ENCODE measurements at places on chromosomes 16 and 17.

GRCh38 chr16:52718046-52718445 is 171.1 kb upstream of the TOX3 start:
- DNase-seq = no peak

DNA sequence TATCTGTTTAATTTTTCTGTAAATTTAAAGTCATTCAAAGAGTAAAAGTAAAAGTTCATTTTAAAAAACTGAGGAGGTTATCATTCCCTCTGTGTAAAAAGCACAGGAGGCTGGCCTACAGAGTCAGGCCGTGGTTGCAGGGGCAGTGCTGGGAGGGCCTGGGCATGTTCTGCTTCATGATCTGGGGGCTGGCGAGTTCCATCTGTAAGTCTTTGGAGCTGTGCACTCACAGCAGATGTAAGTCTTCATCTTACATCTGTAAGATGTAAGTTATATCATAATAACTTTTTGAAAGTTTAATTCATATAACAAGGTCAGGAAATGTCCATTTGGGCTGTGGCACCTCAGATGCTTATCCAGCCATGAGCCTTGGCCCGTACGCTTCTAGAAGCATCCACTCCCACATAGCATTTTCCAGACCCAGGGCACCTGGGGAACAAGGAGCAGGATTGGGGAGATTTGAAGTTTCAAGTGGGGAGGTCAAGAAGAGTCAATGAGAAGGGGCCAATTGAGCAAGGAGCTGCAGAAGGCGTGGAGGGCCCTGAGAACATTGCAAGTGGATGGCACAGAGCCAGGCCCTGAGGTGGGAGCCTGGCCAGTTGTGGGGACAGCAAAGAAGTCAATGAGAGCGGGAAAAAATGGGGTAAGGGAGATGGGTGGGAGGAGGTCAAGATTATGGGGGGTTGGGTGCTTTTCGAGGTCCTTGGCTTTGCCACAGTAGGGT is 54.1 kb downstream of the TNFRSF13B start:
- DNase-seq = no peak

GRCh38 chr17:41419716-41420115 is 4.7 kb downstream of the KRT37 start:
- DNase-seq = no peak

DNA sequence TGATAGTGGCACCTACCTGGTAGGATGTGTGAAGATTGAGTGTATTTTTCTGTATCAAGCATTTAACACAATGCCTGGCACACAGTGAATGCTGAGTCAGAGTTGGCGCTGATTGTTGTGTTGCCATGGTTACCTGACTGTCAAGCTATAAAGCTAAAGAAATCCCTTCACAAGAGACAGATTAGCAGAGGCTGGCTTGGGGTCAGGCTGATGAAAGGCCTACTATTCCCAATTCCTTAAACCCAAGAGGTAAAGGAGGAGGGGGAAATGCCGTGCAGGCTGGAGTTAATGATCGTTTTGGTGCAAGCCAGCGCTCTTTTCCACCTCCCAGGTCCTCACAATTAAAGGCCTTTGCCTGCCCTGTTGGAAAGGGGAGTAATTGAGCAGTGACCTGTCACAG is 5.9 kb downstream of the CLEC19A start:
- DNase-seq = no peak

DNA sequence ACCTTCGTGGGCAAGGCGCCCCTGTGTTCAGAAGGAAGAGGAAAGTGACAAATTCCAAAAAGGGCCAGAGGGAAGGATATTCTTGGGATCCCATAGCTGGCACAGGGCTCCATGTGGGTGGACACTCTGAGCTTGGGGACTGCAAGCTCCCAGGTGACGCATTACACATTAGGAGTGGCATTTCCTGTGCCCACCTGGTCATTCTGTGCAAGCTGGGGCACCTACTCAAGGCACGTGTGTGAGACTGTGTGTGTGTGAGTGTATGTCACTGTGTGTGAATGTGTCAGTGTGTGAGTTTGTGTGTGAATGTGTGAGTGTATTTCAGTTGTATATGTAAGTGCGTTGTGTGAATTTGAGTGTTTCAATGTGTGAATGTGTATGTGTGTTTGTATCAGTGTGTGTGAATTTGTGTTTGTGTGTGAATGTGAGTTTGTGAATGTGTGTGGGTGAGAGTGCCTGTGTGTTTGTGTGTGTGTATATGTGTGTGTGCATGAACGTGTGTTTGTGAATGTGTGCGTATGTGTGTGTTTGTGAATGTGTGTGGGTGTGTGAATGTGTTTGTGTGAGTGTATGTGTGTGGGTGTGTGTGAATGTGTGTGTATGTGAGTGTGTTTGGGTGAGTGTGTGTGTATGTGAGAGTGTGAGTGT is 1.6 kb upstream of the CD300A start:
- DNase-seq = no peak

DNA sequence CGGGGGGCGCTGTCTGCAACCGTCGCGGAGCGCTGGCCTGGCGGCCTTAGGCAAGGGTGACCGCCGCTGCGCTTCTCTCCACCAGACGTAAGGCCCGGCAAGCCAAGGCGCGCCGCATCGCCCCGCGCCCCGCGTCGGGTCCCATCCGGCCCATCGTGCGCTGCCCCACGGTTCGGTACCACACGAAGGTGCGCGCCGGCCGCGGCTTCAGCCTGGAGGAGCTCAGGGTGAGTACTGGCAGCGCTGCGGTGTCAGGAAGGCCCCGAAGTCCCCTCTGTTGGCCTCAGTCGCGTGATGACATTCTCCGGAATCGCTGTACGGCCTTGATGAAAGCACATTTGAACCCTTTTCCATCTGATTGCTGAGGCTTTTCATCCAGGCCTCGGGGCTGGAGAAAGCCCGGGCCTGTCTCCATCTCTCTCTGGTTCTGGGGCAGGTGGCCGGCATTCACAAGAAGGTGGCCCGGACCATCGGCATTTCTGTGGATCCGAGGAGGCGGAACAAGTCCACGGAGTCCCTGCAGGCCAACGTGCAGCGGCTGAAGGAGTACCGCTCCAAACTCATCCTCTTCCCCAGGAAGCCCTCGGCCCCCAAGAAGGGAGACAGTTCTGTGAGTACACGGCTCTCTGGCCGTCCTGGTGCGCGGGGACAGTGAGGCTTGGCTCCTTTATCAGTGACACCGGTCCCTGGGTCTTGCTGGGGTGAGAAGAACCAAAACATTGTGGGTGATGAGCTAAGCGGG is 831 bp downstream of the RPL13 start:
- DNase-seq = no peak
